Activated T-cell treated with anti-CD3 and anti-CD28 coated beads for 1 hour (primary cell): ENCODE measurements at places on chromosomes 3 and 15.

DNA sequence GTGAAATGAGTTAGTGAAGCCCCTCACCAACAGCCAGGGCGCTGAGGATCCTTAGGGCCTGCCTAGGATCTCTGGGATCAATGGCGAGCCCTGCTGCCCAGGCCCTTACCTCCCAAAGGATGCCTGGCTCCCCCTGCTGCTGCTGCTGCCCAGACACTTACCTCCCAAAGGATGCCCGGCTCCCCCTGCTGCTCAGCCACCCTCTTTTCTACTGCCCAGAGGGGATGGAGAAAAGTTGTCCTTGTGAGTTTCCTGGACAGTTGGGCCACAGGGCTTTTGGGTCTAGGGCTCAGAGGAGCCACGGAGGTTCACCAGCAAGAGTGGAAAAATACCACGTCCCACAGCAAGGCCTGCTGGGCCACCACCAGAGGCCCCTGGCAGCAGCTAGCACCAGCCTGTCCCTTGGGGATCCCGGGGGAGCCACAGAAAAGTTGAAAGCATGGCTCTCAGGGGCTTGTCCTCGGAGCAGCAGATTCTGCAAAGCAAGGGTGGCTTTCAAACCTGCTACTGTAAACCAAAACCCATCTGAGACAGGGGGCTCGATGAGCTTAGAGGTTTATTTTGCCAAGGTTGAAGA lies 59.4 kb downstream of the SLC6A6 start:
- peak; percentile 29 for DNase-seq

GRCh38 chr3:189781415-189781814 lies 150.2 kb downstream of the TP63 start:
- no peak for DNase-seq

DNA sequence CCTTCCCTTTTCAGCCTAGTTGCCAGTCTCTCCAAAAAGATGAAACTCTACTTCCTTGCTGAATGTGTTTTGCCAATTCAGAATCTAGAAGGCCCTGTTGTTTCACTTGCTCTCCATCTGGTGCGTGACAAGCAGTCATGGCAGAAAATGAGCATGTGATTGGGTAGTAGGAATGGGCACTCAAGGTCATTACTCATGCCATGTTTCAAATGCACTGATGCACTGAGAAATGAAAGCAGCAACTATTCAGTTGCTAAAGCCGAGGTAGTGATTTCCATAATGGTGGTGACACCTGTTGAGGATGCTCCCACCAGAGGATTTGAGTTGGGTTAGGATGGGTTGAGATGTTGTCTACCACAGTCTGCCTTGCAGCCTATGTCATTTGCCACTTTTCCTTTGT lies 12.7 kb downstream of the ZBTB38 start:
- DNase-seq = no peak

DNA sequence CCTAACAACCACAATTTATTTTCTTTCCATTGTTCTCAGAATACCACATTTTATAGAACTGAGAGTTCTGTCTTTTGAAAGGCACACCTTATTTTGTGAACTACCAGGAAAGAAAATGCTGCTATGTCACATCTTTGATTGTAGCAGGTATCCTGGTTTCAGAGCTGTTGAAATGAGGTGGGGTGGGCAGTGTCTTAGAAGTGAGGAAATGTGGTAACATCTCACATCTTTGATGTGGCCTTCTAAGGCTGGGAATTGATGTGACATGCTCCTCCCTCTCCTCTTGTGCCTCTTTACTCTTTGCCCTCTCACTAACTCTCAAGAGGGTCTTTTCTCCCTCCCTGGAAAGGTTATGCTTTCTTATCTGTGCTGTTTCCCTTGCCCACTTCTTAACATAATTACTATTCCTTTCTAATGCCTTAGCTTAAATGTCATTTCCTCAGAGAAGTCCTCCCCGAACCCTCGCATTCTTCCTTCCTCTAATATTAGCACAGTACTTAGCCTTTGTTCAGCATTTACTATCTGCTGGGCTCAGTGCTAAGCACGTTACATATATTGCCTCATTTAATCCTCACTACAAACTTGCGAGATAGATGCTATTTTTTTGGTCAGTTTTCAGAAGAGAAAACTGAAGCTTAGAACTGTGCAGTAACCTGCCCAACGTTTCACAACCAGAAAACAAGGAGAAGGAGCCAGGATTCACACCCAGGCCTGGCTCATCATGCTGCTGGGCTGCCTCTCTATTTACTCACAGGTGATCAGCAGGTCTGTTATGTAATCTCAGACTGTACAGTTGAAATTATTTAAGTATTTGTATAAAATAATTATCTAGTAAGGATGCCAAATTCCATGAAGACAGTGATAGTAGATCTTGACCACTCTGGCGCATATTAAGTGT lies 24.0 kb upstream of the SPTSSB start:
- DNase-seq = no peak

GRCh38 chr3:186057594-186057993 lies 51.3 kb downstream of the ETV5 start:
- no peak for DNase-seq

DNA sequence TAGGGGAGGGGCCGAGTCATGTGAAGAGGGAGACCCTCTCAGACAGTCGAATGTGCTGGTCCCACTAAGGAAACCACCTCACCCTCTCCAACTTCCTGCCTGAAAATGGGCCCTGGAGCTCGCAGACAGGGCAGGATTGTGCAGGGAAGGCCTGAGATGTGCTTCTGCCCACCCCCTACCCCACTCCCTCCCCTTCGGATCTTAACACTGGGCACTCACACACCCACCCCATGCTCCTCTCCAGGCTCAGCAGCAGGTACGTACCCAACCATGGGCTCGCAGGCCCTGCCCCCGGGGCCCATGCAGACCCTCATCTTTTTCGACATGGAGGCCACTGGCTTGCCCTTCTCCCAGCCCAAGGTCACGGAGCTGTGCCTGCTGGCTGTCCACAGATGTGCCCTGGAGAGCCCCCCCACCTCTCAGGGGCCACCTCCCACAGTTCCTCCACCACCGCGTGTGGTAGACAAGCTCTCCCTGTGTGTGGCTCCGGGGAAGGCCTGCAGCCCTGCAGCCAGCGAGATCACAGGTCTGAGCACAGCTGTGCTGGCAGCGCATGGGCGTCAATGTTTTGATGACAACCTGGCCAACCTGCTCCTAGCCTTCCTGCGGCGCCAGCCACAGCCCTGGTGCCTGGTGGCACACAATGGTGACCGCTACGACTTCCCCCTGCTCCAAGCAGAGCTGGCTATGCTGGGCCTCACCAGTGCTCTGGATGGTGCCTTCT lies 20.0 kb downstream of the ATRIP start:
- DNase-seq = no peak

GRCh38 chr3:120421926-120422325 lies 28.9 kb downstream of the FSTL1 start:
- no peak for DNase-seq

GRCh38 chr3:4540267-4540666 lies 47.1 kb downstream of the ITPR1 start:
- DNase-seq = no peak

GRCh38 chr3:175495331-175495730 lies 636.2 kb downstream of the NAALADL2 start:
- DNase-seq = no peak

DNA sequence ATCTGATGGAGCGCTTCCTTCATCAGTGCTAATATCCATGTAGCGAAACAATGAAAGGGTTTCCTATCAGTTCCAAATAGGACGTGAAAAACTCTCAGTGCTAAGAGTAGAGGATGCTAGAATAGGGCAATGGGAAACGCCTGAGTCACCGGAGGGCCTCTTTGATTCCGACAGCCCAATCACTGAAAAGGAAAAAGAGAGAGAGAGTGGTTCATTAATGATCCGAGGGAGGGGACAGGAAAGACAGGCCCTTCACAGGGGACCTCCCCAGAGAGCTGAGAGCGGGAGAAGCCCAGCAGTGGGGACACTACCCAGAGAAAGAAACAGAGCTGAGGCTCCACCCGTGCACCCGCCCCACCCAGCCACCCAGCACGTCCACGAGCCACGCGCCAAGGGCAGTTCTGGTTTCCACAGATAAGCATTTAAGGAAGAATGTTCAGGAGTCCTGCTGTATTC lies 76.9 kb downstream of the RPN1 start:
- no peak for DNase-seq
